ENCODE measurements at places on chromosomes 2 and 18. TPM values are rescaled to one million over a fixed set of nuclear protein-coding genes. Genes with fewer than 3 reads are reported as not detected.

NPPC gene
- total RNA-seq, result not detected

- DNase-seq, result no peak
Observed at GRCh38 chr2:46179037-46179621, 118.1 kb upstream of the EPAS1 start.

- DNase-seq, result no peak
Observed at GRCh38 chr18:59700535-59700967, 3.3 kb upstream of the CCBE1 start.

PAX8 gene
- total RNA-seq, result 1.5 TPM

KIAA2012 gene
- not detected for total RNA-seq

DNA sequence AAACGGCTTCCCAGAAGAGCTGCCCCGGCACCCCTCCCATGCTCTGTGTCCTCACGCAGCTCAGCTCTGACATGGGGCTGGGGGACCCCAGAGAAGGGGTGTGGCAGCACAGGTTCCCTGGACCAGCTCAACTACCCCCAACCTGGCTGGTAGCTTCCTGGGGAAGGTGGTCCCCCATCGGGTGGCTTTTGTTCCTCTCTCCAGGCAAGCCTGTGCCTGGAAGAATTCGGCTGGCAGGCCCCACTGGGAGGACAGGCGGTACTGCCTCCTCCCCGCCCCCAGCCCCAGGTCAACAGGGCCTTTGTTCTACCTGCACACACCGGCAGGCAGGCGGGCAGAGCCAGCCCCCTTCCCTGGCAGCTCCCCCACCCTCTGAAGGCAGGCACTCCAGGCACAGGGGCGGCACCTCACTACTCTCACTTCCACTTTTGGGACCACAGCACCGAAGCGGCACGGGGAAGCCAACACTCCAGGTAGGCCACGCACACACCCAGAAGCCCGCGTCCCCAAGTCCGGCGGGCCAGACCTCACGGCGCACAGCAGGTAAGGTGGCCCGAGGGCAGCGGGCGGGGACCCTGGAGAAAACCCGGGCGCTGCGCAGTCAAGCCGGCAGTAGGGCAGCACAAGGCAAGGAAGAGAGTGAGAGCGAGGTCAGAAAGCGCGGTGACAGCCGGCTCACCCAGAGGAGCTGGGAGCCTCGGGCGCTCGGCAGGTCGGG lies 1.3 kb downstream of the HS6ST1 start:
- peak; percentile 63 for DNase-seq

DNA sequence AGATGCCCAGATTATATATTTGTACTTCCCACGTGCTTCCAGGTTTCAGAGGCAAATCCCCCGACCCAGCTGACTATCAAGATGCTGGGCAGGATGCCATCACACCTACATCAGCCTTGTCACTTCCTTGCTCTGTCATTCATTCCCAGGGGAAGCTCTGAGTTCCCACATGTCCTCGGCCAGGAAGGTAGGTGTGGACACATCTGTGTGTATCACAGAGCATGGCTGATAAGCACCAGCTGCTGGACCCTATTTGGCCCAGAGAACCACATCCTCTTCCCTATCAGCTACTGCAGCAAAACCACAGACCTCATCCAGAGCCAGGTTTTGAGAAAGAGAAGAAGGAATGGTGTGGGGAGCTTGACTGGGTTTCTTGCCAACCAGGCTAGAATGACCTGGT lies 31.9 kb upstream of the ITGA6 start:
- DNase-seq, result no peak

GRCh38 chr2:157302492-157303099 lies 23.0 kb downstream of the ERMN start:
- DNase-seq, result peak; percentile 56

- no peak for DNase-seq
Observed at GRCh38 chr2:19577723-19578122, 219.3 kb upstream of the OSR1 start.

GRCh38 chr2:216992056-216992675 lies 132.3 kb upstream of the TNP1 start:
- no peak for DNase-seq

LHCGR gene
- not detected for total RNA-seq

DNA sequence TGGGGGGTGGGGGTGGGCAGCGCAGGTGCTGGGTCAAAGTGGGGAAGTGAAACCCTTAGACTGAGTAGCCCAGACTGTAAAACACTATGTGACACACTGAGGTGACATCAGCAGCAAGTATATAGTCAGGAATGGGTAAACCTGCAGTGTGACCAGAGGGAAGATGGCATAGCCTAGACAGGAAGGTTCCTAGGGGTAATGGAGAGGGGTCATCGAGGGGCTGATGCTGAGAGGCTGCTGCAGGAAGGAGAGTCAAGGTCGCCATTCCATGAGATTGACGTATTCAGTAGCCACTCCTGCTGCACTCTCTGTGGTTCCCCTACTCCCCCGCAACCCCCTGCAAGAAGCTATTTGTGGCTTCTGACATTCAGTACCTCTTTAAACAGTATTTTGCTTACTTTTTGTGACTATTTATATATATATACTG lies 111.7 kb downstream of the CHST9 start:
- no peak for DNase-seq

MYO5B gene
- 24.0 TPM for total RNA-seq

DNA sequence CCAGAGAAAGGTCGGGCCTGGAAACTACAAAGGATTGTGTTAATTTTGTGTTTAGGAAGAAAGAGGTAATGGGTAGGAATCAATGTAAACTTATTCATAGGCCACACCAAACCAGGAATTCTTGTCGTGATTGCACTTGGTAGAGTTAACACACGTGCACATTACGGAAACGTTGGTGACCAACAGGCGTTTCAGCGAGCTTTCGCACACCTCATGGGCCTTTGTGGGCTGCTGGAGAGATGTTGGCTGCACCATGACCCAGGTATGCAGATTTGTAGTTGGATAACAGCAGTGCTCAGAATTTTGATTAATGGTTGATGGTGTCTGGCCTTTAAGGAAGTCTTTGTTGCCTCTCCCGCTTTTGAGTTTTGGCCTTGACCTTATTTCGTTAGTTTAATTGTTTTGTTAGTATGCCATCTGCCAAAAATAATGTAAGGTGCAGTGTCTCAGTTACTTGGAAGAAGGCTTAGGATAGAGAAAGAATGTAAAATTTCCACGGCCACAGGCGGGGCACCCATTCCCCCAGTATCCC lies 1.9 kb downstream of the ZNF236 start:
- no peak for DNase-seq

DNA sequence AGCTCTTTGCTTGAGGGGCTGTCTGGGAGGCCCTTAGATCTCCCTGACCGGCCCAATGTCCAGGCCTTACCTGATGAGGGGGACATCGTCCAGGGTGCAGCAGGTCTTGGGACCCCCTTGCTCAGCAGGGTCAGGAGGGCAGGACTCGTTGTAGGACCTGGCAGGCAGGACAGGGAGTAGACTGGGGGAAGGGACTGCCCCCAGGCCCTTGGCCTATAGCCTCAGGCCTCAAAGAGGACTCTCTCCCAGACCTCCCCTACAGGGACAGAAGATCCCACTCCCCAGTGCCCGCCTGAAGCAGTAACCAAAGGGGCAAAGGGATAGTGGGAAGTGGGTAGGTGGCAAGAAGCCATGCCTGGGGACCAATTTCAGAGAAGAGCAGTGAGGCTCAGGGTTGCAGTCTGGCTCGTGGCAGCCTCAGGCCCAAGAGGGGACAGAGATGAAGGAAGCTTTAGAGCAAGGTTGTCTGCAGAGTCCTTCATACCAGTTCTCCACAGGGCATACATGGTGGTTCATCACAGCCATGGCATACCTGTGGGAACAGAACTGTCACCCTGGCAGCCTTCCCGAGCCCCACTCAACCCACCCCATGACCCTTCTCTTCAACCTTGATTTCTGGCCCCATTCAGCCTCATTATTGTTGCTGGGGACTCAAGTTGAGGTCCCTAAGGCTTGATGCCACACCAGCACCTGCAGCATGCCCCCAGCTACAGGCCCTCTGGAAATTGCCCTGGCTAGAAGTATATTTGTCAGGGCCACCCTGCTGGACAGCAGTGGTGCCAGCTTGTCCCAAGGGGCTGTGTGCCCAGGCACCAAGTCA lies 1.3 kb downstream of the TMEM150A start:
- DNase-seq, result no peak

DNA sequence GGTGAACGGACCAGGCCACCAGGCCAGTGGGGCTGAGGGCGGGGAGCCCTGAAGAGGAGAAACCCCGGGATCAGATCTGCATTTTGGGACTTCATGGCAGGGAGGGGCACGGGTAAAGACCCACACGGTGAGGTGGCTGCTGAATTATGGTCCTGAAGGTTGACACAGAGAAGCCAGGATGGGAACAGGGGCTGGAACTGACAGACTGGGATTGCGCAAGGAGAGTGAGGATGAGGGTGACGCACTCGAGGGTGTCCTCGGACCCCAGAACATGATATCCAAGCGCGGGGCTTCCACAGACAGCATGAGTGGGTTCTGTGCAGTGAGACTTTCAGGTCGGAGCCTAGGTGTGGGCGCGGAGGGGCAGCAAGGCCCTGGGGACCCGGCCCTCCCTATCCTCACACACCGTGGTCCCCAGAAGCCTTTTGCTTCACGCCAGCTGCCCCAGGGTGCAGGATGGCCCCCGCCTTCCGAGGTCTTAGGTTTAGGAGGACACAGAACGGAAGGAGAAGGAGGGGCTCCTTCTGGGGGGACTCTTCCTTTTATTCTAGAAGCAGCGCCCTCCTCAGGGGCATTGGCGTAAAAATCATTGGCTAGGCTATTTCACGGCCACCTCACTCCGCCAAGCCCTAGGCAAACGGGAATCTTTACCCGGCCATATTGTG lies 416.8 kb upstream of the HS6ST1 start:
- DNase-seq, result no peak

- DNase-seq, result peak; percentile 89
Observed at GRCh38 chr2:118089139-118089800, 999 bp downstream of the INSIG2 start.

TUBA3E gene
- total RNA-seq, result not detected

DNA sequence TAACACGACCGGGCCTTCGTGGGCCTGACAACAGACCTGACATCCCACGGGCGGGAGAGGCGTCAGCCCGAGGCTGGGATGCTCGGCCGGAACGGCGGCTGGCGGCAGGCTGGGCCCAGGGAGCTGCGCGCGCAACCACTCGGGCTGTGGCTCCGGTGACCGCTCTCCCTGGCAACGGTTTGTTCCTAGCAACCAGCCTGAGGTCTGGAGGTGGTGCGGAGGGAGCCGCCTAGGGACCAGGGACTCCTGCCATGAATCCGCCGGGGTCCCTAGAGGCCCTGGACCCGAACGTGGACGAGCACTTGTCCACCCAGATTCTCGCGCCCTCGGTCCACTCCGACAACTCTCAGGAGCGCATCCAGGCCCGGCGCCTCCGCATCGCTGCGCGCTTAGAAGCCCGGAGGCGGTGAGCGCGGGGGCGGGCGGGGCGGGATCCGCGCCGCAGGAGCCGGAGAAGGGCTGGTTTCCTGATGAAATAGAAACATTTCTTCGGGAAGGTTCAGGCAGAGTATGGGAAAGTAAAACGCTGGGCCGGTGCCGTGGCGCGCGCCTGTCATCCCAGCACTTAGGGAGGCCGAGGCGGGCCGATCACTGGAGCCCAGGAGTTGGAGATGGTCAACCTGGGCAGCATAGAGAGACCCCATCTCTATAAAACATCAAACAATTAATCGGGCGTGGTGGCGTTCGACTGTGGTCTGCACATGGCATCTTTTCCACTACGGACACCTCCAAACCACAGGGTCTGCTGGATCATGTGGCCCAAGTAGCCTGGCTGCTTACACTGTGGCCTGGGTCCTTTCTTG lies at the start of gene DRC1:
DRC1 (plus strand) TSS at position 182 of the 803 bp plus-strand sequence; CDS start at position 252, 70 bp downstream.
- DNase-seq, result no peak

CEBPZOS gene
- 25.6 TPM for total RNA-seq

ARHGAP25 gene
- not detected for total RNA-seq

GRCh38 chr18:29753379-29753778 lies 1289.2 kb downstream of the DSC3 start:
- no peak for DNase-seq

- DNase-seq, result peak; percentile 0
Observed at GRCh38 chr18:25144820-25145219, 207.1 kb downstream of the ZNF521 start.

DNA sequence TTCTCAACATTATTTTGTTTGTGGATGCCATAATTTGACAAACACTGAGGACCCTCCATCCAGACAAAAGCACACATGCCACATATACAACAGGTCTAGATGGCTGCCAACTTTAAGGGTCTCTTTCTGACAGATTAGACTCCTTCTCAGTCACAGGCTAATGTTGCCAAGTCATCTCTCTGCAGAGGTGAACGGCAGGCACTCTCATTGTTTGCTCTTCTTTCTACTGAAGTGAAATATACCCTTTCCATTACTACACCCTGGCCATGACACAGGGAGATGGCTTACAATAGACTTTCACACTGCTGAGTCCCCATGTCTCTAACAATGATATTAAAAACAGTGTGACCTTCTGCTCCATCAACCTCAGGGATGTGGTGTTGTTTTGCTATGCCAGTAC lies 47.5 kb upstream of the ZNF397 start:
- no peak for DNase-seq

DNA sequence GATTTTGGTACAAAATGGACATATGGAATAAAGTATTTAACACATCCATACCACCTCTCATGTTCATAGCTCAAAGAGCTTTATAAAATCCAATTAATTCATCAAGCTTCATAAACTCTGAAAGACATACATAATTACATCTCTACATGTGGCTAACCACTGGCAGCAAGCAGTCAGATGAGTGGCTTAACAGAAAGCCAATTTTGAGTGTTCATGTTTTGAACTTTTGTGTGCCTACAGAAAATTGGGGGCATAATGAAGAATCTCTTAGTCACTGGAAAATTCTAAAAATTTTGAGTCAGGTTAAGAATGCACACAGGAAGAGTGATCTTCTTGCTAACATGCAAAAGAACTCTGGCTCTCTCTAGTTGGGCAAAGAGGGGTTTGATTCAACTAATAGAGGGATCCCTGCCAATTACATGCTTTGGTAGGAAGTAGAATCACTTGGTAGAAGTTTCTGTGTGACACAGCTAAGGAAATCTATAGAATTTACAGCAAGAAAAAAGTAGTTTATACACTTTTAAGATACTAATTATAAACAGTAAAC lies 287.4 kb downstream of the NOL4 start:
- no peak for DNase-seq

GRCh38 chr2:5698134-5698533 lies 6.0 kb downstream of the SOX11 start:
- DNase-seq, result no peak

- no peak for DNase-seq
Observed at GRCh38 chr2:158211502-158211901, 109.8 kb downstream of the UPP2 start.

GRCh38 chr2:232530626-232531260 lies 4.8 kb downstream of the CHRND start:
- DNase-seq, result no peak

DNA sequence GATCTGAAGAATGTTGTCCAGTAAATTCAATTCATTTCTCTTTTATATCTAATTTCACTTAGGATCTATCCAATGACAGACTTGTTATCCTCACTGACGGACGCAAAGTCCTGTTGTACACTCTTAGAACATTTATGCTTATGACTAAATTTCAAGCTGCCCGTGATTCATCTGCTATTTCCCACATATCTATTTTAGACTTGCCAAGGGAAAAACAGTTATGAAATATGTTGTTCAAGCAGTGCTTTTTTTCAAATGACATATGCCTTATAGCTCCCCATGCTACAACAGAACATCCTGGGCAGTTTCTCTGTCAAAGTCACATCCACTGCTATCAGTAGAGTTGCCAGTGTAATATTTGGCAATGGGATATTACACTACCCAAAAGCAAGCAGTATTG lies 94.2 kb upstream of the CBLN2 start:
- DNase-seq, result no peak

APOB gene
- 2,017 TPM for total RNA-seq

ACMSD gene
- not detected for total RNA-seq

Data from HepG2 (cell line).